D721Med (cell line): ENCODE measurements at places on chromosomes 1 and 21.

GRCh38 chr1:2945821-2946231 lies 75.4 kb upstream of the ACTRT2 start:
- no peak for DNase-seq

- DNase-seq: no peak
Measured at GRCh38 chr1:13797397-13797796, 97.4 kb downstream of the PRDM2 start.

GRCh38 chr21:43274022-43274945 lies 105.5 kb downstream of the CRYAA start:
- DNase-seq: no peak

- peak; percentile 94 for DNase-seq
Measured at GRCh38 chr1:3624200-3625136, at the start of gene TPRG1L. TPRG1L (plus strand) TSS chr1:3625015; CDS start chr1:3625073, 58 bp downstream.

- no peak for DNase-seq
Measured at GRCh38 chr21:34289856-34290255, 74.0 kb upstream of the KCNE2 start.
